Posterior vena cava (tissue), 2 donors: ENCODE measurements at places on chromosomes 16 and 17. TPM values are rescaled to one million over a fixed set of nuclear protein-coding genes. Genes with fewer than 3 reads are reported as not detected.

Gene CACNG1
- not detected for total RNA-seq

Gene CBFA2T3
- total RNA-seq = 5.1 TPM

Gene TLE7
- not detected for total RNA-seq

Gene CCL1
- total RNA-seq = not detected

Gene FAM83G
- total RNA-seq = 2.8 TPM

Gene PITPNM3
- total RNA-seq = 26.6 TPM

Gene TMEM238L
- total RNA-seq = not detected

Gene NEK8
- 2.3 TPM for total RNA-seq

Gene CD79B
- 5.5 TPM for total RNA-seq

Gene IL32
- 56.8 TPM for total RNA-seq

Gene TADA2A
- total RNA-seq = 26.8 TPM

Gene ZNF629
- 10.1 TPM for total RNA-seq

Gene RAP1GAP2
- total RNA-seq = 3.6 TPM

Gene CHAD
- total RNA-seq = not detected

Gene EVPLL
- total RNA-seq = not detected

Gene PRSS21
- total RNA-seq = not detected

Gene HOXB8
- 0.93 TPM for total RNA-seq

Gene CACNG3
- total RNA-seq = not detected

Gene HES7
- not detected for total RNA-seq

Gene UTS2R
- not detected for total RNA-seq

Gene KREMEN2
- total RNA-seq = not detected

Gene ITGAD
- not detected for total RNA-seq

Gene ADCY9
- total RNA-seq = 20.9 TPM

Gene FBXL20
- 15.4 TPM for total RNA-seq

Gene SOST
- total RNA-seq = not detected

Gene USP31
- 18.9 TPM for total RNA-seq

Gene CNTD1
- total RNA-seq = not detected

Gene PRAC2
- total RNA-seq = not detected

Gene CDK3
- 4.9 TPM for total RNA-seq

Gene PLXDC1
- total RNA-seq = 27.2 TPM

Gene SCARF1
- total RNA-seq = 13.9 TPM

Gene HOXB1
- not detected for total RNA-seq

Gene MT3
- not detected for total RNA-seq

Gene EVI2A
- 11.2 TPM for total RNA-seq

Gene WNT3
- 0.32 TPM for total RNA-seq

Gene SLC35G6
- not detected for total RNA-seq

Gene KCNJ18
- total RNA-seq = not detected

Gene OR3A3
- total RNA-seq = not detected

Gene POLR3K
- total RNA-seq = 7.4 TPM

Gene NPIPB8
- not detected for total RNA-seq

Gene PDIA2
- total RNA-seq = 0.88 TPM

Gene XAF1
- total RNA-seq = 51.5 TPM

Gene STX1B
- 1.1 TPM for total RNA-seq

Gene LRRC45
- total RNA-seq = 3.8 TPM

Gene SCIMP
- total RNA-seq = 7.3 TPM
